Activated CD4-positive, alpha-beta memory T cell treated with anti-CD3 and anti-CD28 coated beads, Interleukin-2, amount 10 ng/mL, durations not matched to agents 7 days and 5 days (primary cell): ENCODE measurements at places on chromosomes 12 and 14.

DNA sequence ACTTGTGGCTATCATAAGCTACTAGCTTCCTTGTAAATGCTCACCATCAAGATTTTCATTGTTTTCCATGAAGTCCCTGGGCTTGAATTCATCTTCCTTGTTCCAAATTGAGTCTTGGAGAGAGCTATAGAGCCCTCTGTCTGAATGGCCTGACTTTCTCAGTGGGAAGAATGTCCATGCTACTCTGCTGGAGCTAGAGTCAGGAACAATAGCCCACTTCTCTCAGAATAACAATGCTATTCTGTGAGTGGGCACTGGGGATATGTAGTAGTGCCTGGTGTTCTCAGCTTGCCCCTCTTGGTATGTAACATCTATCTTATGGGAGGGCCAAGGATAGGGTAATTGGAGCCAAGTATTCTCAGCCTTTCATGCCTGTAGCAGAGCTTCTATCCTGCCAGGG, 127.6 kb upstream of the TRHDE start:
- no peak for DNase-seq

- DNase-seq = no peak
Measured at GRCh38 chr12:120264904-120265472, 542 bp downstream of the PXN start.

DNA sequence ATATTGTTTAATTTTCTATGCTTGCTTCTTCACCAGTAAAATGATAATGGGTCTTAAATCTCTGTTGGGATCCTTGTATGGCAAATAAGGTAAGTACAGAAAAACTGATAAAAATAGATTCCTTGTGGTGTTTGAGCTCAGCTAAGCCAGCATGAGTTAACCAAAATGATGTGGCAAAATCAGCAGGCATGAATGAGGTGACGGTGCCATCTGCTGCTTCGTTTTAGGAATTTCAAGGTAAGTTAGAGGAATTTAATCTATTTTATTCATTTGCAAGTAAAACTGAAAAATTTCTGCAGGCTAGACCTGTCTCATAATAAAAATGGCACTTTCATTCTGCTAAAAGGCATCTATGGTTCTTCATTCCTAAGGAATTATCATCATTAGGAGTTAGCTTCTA, 10.0 kb upstream of the CLEC7A start:
- DNase-seq = peak; percentile 54

DNA sequence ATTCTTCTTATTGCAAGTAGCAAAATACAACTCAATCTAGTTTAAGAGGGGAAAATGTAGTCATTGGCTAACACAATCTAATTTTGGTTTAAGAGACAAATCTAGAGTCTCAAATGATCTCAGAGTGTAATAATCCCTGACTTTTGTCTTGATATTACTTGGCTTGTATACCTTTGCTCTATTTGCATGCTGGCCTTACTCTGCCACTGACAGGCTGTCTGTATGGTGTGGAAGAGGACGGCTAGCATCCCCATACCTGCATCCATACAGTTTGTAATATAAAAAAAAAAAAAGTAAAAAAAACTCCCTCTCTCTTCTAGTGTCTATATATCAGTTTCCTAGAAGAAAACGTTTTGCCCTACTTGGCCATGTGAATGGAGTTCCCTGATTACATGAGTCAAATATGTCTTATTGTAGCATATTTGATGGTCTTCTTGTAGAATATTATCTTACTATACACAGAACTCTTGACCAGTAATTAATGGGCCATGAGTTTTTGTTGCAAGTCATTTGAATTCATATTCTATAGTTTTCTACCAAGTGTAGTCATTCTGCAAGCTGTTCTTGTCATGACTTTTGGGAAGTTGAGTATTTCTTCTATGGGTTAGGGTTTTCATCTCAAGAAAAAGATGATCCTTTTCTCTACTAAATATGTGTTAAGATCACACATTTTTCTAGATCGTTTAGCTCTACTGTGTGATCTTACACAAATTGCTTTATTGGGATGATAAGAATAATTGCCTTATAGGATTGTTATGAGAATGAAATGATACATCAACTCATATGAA, 8.2 kb downstream of the HIF1A start:
- no peak for DNase-seq

DNA sequence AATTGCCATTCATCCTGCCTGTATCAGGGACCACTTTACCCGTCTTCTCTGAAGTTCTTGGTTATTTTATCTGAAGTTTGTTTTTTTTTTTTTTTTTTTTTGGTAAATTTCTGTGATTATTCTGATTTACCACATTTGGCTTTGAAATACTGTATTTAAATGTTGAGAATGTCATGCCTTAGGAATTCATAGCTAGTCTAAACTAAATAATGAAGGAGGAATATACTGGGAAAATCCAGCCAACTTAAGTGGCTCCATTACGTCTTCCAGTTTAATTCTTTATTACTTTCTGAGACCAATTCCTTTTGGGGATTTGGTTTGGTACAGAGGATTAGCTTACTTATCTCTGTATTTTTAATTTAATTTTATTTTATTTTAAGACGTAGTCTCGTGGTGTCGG, 60.3 kb upstream of the KCNMB4 start:
- DNase-seq = no peak

- DNase-seq = no peak
Measured at GRCh38 chr14:65169351-65169750, 67.0 kb upstream of the MAX start.
